ENCODE measurements at places on chromosomes 4 and X.
A peak's percentile ranks its signal among the peaks of the same experiment; 100 is the strongest.

- DNase-seq, result peak; percentile 2
Observed at GRCh38 chr4:142434519-142435224, 411.4 kb downstream of the INPP4B start.

- DNase-seq, result no peak
Observed at GRCh38 chr4:41176340-41176739, 38.0 kb downstream of the APBB2 start.

GRCh38 chrX:34956916-34957315 is 14.3 kb downstream of the FAM47B start:
- no peak for DNase-seq

- DNase-seq, result no peak
Observed at GRCh38 chr4:138958519-138958918, 57.1 kb upstream of the NOCT start.

DNA sequence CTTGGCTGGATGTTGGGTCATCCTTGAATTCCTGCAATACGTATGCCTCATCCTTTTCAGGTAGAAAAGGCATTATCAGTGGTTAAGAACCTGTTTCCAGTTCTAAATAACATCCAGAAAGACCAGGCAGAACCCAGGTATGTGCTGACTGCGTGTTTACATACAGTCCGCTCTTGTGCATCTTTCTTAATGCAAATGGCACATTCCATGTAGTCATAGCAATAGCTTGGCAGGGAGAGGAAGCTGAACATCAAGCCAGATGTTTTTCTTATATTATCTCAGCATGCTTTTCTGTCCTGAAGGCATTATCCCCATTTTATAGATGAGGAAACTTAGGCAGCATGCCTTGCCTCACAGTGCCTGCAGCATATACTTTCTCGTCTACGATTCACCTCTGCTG is 2.1 kb downstream of the DCLK2 start:
- DNase-seq, result no peak

GRCh38 chr4:95249426-95250021 is 299.2 kb downstream of the UNC5C start:
- no peak for DNase-seq

GRCh38 chr4:7206911-7207567 is 14.7 kb downstream of the SORCS2 start:
- DNase-seq, result no peak

GRCh38 chr4:40394236-40394635 is 59.1 kb downstream of the CHRNA9 start:
- no peak for DNase-seq

GRCh38 chr4:182447767-182448280 is 204.6 kb downstream of the TENM3 start:
- no peak for DNase-seq

DNA sequence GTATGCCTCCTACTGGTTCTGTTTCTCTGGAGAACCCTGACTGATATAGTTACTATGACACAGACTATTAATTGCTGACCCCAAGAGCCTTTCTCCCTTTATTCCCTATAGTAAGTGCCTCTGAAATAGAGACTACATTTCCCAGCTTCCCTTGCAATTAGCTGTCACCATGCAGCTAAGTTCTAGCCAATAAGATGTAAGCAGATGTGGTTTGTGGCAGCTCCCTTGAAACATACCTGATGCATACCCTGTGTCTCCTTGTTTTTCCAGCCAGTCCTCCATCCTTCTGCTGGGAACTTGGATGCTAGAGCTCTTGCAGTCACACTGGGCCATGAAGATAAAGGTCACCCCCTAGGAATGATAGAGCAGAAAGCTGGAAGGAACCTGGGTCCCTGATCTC is 9.7 kb upstream of the TMEM165 start:
- DNase-seq, result peak; percentile 59

GRCh38 chr4:162891788-162892707 is 274.6 kb downstream of the NAF1 start:
- no peak for DNase-seq

GRCh38 chr4:174244441-174244840 is 39.0 kb downstream of the FBXO8 start:
- no peak for DNase-seq

Data from T-helper 2 cell (primary cell).